ENCODE measurements at places on chromosomes 2 and 18.

DNA sequence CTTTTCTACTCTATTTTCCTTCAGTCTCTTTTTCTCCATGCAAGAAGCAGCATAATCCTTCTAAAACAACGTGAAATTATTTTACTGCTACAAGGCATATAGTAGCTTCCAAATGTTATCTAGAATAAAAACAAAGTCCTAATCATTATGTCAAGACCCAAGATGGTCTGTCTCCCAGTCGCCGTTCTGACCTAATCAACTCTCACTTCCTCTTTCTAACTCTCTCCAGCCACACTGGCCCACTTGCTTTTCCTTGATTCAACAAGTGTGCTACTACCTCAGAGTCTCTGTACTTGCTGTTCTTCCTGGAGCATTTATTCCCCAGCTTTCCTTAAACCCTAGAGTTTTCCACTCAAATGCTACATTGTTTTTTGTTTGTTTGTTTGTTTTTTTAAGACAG, 1491.2 kb downstream of the LRP1B start:
- DNase-seq: no peak

- no peak for DNase-seq
Observed at GRCh38 chr2:232345251-232345650, 33.3 kb upstream of the ALPP start.

DNA sequence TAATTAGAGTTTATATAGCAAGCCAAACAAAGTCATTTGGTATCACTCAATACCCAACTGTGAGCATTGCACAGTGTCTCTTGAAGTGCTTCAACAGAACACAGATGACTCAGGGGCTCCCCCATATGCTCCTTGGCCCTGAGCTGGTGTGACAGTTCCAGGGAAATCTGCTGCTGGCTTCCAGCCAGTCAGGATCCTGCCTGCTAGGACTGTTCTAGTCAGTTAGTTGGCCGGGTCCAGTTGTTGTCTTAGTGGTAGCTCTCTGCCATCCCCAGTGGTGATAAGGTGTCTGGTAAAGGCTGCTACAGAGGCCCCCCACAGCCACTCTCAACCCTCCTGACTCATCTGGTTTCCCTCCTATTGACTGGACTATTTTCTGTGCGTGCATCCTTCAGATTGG, 100.3 kb downstream of the IRS1 start:
- DNase-seq: no peak

DNA sequence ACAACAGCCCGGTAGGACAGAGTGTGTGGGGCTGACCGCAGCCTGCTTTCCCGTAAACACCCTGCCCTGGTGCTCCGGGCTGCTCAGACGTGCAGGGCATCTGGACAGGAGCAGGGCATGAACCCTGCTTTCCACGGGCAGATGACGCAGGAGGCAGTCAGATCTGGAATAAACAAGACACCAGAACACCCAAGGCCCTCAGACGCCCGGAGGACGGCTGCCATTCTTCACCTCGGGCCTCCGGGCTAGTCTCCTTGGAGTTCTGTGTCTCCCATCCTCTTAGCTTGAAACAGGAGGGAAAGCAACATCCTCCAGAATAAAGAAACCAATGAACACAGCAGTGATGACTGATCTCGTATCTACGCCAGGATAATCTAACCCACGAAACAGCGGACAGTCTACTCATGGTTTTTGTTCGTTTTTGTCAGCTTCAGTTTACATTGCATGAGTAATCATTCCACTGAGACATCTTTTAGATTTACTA, 7.3 kb downstream of the PXDN start:
- no peak for DNase-seq

DNA sequence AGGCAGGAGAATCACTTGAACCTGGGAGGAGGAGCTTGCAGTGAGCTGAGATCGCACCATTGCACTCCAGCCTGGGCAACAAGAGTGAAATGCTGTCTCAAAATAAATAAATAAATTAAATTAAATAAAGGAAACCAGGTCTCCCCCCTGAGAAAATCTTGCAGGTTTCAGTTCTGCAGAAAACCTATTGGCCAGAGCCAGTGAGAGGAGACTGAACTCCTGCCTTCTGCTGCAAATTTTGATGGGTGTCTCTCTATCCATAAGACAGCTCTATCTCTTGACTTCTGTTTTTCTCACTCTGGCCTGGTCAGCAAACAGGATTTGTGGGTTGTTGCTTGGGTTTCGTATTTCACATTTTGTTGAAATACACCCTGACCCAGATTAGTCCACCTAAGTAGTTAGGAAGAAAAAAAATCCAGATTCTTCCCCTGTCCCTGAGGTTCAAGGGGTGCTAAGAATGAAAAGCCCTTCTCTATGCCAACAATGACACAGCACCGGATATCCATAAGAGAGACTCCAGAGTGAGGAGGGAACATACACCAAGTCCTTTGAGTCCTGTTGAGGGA, 86.7 kb upstream of the MAP4K4 start:
- no peak for DNase-seq

DNA sequence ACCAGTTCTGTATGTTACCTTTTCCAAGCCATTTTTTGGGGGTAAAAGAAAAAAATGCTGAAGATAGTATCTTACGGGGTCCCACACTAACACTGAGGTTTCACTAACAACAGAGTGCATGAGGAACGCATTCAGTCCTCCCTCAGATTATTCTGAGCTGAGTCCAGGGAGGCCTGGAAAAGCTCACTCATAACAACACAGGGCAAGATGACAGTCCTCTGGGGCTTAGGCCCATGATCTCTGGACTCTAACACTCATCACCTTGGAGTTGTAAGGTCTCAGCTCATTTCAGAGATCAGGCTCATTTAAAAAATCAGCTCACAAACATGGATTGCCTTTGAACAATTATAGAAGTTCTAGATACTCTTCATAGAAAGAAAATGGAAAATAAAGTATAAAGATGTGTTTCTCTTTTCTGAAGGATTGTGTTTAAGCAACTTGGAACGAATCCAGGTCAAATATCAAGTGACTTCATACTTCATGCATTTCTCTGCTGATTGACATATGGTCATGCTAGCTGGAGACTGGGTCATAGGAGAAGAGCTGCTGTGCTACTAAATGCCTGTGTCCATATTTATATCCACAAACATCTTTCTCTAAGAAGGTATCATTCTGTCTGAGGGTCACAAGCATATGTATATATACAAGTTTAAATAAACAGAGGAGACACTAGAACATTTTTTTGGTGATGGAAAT, 265.8 kb downstream of the ALK start:
- no peak for DNase-seq

DNA sequence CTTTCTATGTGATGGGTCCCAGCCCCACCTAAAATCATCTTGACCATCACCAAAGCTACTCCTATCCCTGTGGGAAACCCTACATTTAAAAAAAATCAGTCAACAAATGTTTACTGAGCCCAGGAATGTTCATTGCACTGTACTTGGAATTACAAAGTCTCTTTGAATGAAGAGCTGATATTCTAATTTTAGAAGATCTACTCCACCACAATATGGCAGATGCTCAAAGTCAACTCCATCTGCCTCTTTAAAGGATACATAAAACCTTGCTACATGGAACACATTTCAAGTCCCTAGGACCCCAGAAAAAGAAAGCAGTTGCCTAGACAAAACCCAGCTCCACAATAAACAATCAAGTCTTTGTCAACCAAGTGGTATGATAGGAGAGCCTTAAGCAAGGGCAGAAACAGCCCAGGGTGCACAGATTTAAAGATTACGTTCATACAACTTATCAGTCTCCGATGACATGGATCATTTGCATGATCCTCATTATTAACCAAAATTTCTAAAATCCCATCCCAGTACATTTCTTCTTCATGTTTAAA, 234.3 kb upstream of the ACVR2A start:
- DNase-seq: no peak

GRCh38 chr2:109525836-109526235, 87.9 kb downstream of the SEPTIN10 start:
- no peak for DNase-seq

GRCh38 chr2:46696966-46697829, 217.8 kb downstream of the TMEM247 start:
- no peak for DNase-seq

- DNase-seq: no peak
Observed at GRCh38 chr2:181348107-181348837, 108.9 kb upstream of the ITGA4 start.

- DNase-seq: no peak
Observed at GRCh38 chr18:80254971-80255500, 7.7 kb upstream of the PARD6G start.
